Panc1 (cell line): ENCODE measurements at places on chromosomes 7 and 10.

DNA sequence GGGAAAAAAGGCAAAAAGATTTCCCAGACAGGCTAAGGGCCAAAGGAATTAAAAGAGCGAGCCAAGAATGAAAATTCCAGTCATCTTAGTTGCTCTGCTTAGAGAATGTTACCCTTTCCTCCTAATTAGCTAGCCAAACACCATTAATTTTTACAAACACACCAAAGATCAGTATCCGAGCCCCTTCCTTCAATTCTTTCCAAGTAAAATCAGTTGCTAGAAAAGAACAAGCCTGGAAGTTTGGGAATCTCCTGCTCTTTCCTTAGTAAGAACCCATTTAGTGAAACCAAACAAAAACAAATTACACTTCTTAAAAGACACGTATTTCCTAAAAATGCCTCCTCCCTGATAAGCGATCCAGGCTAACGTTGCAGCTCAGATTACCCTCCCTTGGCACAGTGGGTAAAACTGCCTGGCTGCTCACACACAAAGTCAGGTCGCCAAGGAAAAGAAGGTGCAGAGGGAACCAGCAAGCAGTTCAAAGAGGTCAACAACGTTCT, 57.1 kb upstream of the ABLIM1 start:
- DNase-seq: no peak
- no peaks in the 10 kb centered on the region for H3K36me3 ChIP-seq
- no peaks in the 10 kb centered on the region for H3K27me3 ChIP-seq
- H3K4me1 ChIP-seq: peaks cover 89% of the 10 kb centered on the region
- peak overlapping the region; percentile 100 for H3K27ac ChIP-seq
- H3K4me3 ChIP-seq: peak overlapping the region; percentile 38

GRCh38 chr10:77062381-77062780, 575.2 kb downstream of the KCNMA1 start:
- H3K36me3 ChIP-seq: no peaks in the 10 kb centered on the region
- H3K27me3 ChIP-seq: no peaks in the 10 kb centered on the region
- H3K4me3 ChIP-seq: no peak overlapping the region
- H3K27ac ChIP-seq: no peak overlapping the region

DNA sequence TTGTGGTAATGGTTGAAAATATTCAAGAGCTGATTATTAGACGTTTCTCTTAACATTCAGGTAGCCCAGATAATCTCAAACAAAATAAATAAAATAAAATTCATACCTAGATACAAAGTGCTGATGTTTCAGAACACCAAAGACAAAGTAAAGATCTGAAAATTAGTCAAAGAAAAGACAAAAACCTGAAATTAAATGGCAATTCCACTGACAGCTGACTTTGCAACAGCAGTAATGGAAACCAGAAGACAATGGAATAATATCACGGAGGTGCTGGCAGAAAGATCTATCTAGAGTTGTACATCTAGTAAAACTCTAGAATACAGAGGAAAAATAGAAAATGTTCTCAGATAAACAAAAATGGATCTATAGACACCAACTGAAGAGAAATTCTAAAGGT, 58.0 kb upstream of the IKZF1 start:
- H3K36me3 ChIP-seq: no peaks in the 10 kb centered on the region
- no peak for DNase-seq
- no peak overlapping the region for H3K27ac ChIP-seq

GRCh38 chr10:121450247-121450646, 148.0 kb downstream of the FGFR2 start:
- no peaks in the 10 kb centered on the region; the same call in 1 of the 2 replicates for H3K27me3 ChIP-seq
- no peak overlapping the region for H3K27ac ChIP-seq
- H3K4me1 ChIP-seq: no peaks in the 10 kb centered on the region
- no peak for DNase-seq

- H3K4me3 ChIP-seq: peak overlapping the region; percentile 62
- H3K36me3 ChIP-seq: no peaks in the 10 kb centered on the region; the same call in 1 of the 2 replicates
- no peaks in the 10 kb centered on the region for H3K27me3 ChIP-seq
- DNase-seq: no peak
Measured at GRCh38 chr10:61903221-61903927, 1.9 kb downstream of the ARID5B start.

DNA sequence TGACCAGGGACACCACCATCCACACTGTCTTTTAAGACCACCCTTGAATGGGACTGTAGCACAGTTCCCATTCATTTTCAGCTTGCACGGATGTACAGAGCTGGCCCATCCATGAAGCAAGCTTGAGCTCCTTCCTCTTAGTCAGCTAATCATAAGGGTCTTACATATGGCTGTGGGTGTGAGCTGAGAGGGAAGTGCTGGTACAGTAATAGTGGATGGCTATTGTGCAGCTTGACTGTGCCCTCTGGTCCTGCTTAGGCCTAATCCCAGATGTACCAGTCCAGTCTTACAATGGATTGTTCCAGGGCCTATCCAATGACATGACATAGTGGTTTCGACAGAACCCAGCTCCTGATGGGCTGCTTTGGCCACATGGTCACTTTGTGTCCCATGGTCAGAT, 96.9 kb upstream of the ZNF438 start:
- H3K27me3 ChIP-seq: no peaks in the 10 kb centered on the region
- no peaks in the 10 kb centered on the region for H3K36me3 ChIP-seq
- H3K4me1 ChIP-seq: no peaks in the 10 kb centered on the region
- no peak overlapping the region for H3K4me3 ChIP-seq
- DNase-seq: no peak
